ENCODE measurements at places on chromosomes 3 and 15.

DNA sequence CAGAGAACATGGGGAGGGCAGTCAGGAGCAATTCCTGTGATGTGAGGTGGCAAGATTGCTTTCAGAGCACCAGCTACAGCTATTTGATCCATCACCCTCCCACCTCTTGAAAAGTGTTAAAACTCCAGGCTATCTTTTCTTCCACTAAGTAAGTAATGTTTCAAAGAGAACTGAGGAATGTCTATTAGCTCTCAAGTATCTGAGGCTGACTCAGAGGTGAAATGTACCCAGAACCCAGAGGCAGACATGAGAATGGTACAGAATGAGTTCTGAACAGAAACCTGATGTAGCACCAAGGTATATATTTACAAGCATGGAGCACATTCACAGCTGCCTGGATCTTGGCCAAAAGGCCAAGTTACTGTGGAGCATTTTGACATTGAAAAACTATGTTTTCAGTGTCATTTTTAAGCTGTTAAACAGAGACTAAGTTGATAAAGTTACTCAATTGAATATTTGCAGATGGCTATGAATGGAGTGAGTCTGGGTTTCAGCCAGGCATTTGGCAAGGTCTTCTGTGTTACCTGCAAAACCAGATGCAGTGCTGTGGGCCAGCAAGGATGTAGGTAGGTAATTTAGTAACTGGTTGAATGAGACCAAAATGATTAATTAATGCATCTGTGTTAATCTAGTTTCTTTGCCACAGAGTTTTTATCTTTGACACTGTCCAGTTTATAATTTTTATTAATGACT lies 227.7 kb upstream of the CD96 start:
- DNase-seq: no peak

- no peak for DNase-seq
These were observed 171.7 kb upstream of the TLE3 start for GRCh38 chr15:70269311-70269911.

- no peak for DNase-seq
These were observed 175.1 kb upstream of the TSC22D2 start for GRCh38 chr3:150232992-150233451.

- DNase-seq: no peak
These were observed 32.4 kb downstream of the TNIK start for GRCh38 chr3:171427771-171428320.

DNA sequence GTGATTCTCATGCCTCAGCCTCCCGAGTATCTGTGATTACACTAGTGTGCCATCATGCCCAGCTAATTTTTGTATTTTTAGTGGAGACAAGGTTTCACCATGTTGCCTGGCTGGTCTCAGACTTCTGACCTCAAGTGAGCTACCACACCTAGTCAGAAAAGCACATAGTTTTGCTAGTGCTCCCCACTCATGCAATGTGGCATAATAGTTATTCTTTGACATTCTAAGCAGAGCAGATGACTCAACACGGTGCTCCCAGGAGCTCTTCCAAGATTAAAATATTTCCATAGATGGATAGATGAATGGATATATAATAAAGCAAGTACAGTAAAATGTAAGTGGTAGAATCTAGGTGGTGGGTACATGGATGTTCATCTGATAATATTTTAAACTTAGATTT lies 53.1 kb upstream of the GK5 start:
- DNase-seq: no peak

GRCh38 chr15:72540606-72541237 lies 66.6 kb downstream of the ARIH1 start:
- no peak for DNase-seq

DNA sequence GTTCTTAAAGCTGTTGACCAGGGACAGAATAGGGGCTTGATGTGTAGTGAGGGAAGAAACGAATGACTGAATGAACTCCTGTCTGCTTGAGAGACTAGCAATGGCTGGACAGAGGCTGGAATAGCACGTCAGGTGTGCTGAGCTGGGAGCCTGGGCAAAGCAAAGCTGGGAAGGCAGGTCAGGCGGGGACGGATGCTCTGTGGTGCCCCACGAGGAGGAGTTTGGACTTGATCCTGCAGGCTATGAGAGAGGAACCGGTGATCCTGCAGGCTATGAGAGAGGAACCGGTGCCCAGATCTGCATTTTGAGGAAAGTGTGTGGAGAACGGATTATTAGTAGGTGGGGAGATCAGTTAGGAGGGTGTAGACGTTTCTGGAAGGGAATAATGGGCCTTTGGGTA lies 31.3 kb upstream of the PSTPIP1 start:
- no peak for DNase-seq

DNA sequence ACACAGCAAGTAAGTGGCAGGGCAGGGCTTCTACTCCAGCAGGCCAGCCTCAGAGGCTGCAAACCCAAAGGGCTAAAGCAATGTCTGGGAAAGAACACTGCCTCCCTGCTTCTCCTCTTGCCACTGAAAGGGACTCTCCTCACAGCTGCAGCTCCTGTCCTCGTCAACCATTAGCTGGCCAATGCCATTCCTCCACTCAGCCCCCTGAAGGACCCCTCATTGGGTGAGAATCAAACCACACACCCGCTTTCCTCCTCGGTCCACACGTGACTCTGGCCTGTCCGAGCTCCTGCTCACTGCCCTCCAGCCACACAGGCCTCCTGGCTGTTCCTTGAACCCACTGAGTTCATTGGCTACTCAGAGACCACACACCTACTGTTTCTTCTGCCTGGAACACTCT lies 253.7 kb upstream of the TLE3 start:
- DNase-seq: no peak

DNA sequence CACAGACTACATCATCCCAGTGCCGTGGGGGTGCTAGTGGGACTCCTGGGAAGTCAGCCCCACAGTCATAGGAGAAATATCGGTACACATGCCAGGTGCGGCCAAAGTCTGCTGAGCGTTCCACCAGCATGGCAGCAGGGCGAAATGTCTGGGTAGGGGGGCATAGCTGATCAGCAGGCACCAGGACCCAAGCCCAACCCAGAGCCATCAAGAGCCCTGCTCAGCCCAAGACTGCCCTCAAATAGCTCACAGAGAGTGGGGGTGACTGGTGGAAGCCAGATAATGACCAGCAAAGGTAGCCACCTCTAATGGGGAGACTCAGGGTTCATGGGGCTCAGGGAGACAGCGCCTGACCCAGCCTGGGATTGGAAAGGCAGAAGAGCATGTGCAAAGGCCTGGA lies 1.3 kb downstream of the LAMB2 start:
- no peak for DNase-seq
